Fibroblast of the aortic adventitia (primary cell): ENCODE measurements at places on chromosomes 5 and 9. TPM values are rescaled to one million over a fixed set of nuclear protein-coding genes. Genes with fewer than 3 reads are reported as not detected.

- DNase-seq: no peak
Observed at GRCh38 chr5:180208435-180209081, 453 bp downstream of the RASGEF1C start.

- peak; percentile 56 for DNase-seq
Observed at GRCh38 chr5:112762113-112762810, 24.6 kb downstream of the APC start.

DNA sequence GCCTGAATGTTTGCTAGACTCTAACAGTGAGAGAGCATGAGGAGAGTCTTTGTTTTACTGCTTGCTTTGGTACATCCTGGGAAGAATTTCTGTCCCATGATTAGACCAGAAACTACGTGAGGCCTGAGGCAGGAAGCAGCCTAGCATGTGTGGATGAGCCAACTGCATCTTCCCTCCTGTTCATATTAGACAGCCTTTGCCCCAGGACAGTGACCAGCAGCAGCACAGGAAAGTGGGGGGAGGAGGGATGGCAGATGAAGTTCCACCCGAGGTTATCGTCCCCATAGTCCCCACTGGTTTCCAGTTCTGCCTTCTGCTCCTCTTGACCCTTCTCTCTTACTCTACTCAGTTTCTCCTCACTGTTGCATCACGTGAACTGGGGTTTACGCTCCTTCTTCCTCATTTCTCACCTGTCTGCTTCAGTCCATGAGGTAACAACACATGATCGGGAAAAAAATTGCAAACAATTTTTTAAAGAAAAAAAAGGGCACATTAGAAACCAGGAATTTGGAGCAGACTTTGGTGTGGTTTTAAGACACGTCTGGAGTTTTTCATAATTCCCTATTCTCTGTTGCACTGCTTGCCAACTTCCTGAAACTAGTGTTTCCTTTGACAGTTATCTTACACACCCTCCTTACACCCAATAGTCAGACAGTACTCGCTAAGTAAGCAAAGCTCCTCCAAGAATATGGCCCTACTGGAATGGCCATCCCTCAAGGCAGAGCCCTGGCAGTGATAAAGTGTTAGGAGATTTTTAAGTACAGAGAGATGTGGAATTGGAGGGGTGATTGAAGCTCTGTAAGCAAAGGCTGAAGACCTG lies 84.1 kb downstream of the SNX18 start:
- peak; percentile 92 for DNase-seq

GRCh38 chr5:116145416-116145815 lies 60.6 kb downstream of the COMMD10 start:
- no peak for DNase-seq

DNA sequence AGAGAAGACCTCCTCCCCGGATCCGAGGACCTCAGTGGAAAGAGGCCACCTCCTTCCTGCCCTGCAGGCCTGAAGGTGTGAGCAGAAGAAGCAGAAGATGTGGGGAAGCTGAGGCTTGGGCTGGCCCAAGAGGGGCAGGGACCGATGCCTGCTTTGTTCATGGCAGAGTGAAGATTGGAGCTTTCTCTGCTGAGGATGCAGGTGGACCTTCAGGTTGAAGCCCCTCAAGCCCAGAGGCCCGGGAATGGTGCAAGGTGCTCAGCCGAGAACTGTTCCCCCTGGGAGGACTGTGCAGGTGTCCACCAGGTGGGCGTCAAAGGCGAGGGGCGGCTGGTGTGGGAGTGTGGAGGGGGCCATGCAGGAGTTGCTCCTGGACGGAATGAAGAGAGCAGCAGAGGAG lies 277.9 kb upstream of the IRX2 start:
- no peak for DNase-seq

DNA sequence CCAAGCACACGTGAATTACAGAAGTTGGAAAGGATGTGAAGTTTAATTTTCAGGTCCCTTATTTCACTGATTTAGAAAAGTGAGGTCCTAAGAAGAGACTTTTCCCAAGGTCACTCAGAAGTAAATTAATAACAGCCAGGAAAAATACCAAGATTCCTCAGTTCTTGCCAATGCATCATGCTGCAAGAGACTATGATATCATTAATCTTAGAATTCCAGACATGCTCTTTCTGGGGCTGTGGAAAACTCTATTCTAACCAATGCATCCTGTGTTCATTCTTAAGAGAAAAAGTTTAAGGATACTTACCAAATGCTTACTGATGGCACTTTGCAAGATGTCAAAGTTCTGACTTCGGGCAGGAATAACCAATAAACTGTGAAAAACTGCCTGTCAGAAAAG lies 42.8 kb downstream of the TEX10 start:
- peak; percentile 65 for DNase-seq

- peak; percentile 62 for DNase-seq
Observed at GRCh38 chr5:133930061-133930812, 38.2 kb downstream of the C5orf15 start.

GRCh38 chr5:8598996-8599395 lies 730.0 kb downstream of the MTRR start:
- DNase-seq: no peak

GRCh38 chr5:11076945-11077613 lies 316.0 kb upstream of the DAP start:
- DNase-seq: no peak

DNA sequence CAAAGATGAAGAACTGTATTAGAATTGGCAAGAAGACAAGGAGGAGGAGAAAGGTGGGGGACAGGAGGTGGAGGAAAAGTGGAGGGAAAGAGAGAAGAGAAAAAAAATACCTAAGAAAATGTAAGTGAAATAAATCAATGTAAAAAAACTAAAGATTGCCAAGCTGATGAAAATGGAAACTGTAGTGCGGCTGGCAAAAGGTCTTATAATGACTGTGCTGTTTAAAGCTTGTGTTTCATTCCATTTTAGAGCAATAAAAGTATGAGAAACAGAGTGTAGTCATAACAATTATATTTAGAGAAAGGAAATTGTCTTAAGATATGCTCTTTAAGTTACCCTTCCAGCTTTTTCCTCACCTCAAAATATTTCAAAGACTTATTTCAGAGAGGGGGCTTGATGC lies 670.5 kb upstream of the SEMA6A start:
- no peak for DNase-seq

DNA sequence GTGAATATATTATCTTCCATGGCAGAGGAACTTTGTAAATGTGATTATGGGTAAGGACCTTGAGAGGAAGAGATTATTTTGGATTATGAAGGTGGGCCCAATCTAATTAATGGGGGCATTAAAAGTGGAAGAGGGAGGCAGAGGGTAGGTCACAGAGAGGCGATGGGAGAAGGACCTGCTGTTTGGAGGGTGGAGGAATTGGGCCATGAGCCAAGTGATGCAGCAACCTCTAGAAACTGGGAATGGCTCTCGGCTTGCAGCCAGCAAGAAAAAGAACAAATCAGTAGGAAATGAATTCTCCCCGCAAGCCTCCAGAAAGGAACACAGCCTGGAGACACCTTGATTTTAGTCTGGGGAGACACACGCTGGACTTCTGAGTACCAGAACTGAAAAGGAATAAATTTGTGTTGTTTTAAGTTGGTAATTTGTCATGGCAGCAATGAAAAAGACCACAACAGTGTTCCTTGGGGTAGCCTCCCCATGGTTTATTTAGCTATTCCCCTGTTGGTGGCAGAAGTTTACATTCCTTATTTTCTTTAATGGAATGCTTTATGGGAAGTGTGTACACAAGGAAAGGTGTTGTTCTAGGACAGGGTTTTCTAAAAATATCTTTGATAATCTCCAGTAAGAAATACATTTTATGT lies 103.6 kb downstream of the HSPA4 start:
- no peak for DNase-seq

DNA sequence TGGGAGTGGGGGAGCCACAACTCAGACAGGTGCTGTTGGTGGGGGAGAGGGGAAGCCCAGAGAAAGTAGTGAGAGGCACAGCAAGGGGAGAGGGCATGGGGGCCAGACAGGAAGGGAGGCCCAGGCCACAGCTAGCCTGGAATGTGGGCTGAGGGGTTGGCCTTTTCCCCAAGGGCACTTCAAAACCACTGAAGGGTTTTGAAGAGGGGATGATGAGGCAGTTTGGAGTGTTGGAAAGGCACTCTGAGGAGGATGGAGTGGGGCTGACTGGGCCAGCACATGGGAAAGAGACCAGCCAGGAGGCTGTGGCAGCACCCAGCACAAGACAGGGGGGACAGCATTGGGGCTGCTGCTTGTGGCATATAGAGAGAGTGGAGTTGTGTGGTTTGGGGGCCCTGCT lies 3.8 kb downstream of the PSD2 start:
- no peak for DNase-seq

DNA sequence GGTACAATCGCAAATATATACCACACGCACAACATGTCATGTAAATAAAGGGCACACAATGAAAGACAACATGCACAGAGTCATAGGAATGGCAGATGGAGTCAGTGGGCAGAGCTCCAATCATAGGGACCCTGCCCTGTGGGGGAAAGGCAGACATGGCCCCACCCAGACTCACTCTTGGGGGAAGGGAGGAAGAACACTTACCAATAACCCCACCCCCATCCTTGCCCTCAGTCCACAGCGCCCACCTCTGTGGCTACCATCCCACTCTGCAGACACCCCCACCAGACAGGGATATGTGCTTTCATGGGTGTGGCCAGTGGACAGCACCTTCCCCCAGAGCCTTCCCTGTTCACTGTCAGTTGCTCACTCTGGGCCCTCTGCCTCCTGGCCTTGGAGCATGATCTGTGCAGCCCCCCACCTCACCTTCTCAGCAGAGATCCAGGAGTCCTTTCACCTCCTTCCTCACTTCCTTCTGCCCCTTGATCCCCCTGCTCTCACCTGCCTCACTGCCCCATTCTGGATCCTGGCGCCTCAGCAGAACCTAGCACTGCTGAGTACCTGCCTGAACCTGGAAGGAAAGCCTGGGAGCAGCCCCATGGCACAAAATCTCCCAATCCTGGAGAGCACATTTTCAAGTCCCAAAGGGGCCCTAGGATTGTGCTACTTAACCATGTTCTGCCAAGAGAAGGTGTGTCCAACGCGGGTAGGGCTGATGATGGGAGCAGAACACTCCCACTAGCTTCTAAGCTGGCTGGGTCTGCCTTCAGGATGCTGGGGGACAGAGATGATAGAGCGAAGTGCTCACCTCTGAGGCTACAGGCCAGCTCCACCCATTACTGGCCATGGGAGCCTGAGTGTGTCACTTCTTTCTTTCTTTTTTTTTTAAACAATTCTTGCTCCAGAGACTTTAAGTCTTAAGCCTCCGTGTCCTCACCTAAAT lies 1.5 kb upstream of the PHF19 start:
- DNase-seq: no peak

DNA sequence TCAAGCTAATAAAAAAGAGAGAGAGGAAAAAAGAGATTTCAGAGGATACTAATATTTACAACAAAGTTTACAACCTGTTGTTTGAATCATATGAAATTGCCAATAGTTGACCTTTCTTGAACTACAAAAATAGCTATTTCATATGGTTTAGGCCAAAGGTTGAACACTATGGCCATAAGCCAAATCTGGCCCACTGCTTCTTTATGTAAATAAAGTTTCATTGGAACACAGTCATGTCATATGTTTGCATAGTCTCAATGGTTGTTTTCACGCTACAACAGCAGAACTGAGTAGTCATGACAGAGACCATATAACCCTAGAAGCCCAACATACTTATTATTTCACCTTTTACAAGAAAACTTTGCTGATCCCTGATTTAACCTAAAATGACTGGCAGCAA lies 20.9 kb downstream of the SEMA5A start:
- no peak for DNase-seq

- DNase-seq: peak; percentile 81
Observed at GRCh38 chr9:16062542-16063240, 509.8 kb downstream of the CCDC171 start.

DNA sequence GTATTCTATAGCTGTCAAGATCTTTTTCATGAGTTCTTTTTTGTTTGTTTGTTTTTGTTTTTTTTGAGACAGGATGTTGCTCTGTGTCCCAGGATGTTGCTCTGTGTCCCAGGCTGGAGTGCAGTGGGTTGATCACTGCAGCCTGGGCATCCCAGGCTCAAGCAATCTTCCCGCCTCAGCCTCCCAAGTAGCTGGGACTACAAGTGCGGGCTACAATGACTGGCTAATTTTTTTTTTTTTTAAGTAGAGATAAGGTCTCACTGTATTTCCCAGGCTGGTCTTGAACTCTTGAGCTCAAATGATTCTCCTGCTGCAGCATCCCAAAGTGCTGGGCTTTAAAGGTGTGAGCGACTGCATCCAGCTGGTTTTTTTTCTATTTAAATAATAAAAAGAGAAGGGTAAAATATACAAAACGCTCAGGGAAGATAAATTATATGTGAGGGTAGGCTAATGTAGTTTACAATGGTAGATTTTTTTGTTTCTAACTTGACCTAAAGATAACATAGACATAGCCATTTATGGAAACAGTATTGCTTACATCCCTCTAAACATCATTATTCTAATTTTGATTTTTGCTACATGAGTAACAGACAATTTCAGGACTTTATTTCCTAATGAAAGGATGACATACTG lies 21.9 kb downstream of the ERBIN start:
- no peak for DNase-seq

- no peak for DNase-seq
Observed at GRCh38 chr5:67085616-67086015, 111.0 kb downstream of the CD180 start.

GRCh38 chr5:34574936-34575467 lies 81.1 kb upstream of the RAI14 start:
- DNase-seq: no peak

DNA sequence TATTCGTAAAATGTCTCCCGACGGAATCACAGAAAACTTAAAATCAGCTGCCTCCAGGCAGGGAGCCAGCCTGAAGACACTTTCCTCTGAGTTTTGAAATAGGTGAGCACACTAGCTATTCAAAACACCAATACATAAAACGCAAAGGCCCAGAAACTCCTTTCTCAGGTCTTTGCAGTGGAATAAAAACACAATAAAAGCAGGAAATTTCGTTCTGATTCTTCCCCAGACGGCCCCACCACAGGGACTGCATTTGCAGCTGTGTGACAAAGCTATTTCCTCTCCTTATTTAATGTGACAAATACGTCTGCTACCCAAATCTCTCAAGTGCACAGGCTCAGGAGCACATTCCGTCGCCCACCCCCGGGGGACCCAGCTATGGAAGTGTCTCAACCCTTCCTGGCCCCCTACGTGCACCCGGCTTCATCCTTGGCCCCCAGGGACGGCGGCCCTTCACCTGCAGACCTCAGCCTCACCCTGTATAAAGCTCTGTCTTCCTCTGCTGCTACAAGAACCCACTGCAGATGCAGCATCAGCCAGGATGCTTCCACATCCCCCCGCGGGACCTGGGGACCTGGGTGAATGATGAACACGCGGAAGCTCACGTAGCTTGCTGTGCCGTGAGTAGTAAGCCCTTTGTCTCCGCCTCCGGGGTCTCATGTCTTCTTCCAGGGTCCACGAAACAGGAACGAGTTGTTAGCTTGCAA lies 24.9 kb downstream of the AHRR start:
- no peak for DNase-seq

PCDHGA7 gene
- 2.9 and 8.4 TPM in 2 replicates for total RNA-seq

PCSK5 gene
- 2.2 and 3.6 TPM in 2 replicates for total RNA-seq

ASPN gene
- 14.6 and 65.8 TPM in 2 replicates for total RNA-seq

RARS1 gene
- total RNA-seq: 109 and 165 TPM in 2 replicates

TTC23L gene
- total RNA-seq: 0.36 TPM in 1 of 2 replicates, not detected in the other

GABRA6 gene
- total RNA-seq: not detected in 2 replicates

TRIM7 gene
- total RNA-seq: 0.74 and 3.3 TPM in 2 replicates
